Bronchial smooth muscle cell (primary cell): ENCODE measurements at places on chromosomes 2 and 18. TPM values are rescaled to one million over a fixed set of nuclear protein-coding genes. Genes with fewer than 3 reads are reported as not detected.

The PRSS56 gene
- not detected in 2 replicates for total RNA-seq

The COL3A1 gene
- 2,857 and 3,691 TPM in 2 replicates for total RNA-seq

The ZNF892 gene
- 4.2 and 4.4 TPM in 2 replicates for total RNA-seq

The GBX2 gene
- total RNA-seq: not detected in 2 replicates

The ATP6V1B1 gene
- 0.79 and 1.3 TPM in 2 replicates for total RNA-seq

The DUSP2 gene
- 0.94 and 1.1 TPM in 2 replicates for total RNA-seq

The INSIG2 gene
- total RNA-seq: 4.1 and 6.5 TPM in 2 replicates

The EPHA4 gene
- 3.0 and 9.0 TPM in 2 replicates for total RNA-seq

The ASXL3 gene
- total RNA-seq: under 0.01 and 0.69 TPM in 2 replicates

The CMPK2 gene
- 0.17 and 0.47 TPM in 2 replicates for total RNA-seq
